Activated CD4-positive, alpha-beta memory T cell treated with anti-CD3 and anti-CD28 coated beads for 36 hours (primary cell): ENCODE measurements at places on chromosomes 5 and 9.
A peak's percentile ranks its signal among the peaks of the same experiment; 100 is the strongest.

DNA sequence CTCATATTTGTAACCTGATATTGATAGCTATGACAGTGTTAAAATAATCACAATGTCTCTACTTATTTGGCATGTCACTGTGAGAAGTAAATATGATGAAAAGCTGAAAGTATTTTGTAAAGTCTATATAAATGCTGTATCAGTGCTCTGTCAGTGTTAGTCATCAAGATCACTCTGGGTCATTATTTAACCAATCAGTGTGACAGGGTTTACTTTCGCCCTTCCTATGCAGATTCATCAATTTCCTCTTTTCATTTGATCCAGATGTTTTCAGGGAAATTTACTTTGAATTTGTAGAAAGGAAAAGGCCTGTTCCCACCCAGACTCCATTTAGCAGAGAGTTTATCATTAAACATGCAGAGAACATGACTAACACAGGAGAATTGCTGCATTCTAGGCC, 9.9 kb upstream of the PCSK5 start:
- DNase-seq, result no peak

DNA sequence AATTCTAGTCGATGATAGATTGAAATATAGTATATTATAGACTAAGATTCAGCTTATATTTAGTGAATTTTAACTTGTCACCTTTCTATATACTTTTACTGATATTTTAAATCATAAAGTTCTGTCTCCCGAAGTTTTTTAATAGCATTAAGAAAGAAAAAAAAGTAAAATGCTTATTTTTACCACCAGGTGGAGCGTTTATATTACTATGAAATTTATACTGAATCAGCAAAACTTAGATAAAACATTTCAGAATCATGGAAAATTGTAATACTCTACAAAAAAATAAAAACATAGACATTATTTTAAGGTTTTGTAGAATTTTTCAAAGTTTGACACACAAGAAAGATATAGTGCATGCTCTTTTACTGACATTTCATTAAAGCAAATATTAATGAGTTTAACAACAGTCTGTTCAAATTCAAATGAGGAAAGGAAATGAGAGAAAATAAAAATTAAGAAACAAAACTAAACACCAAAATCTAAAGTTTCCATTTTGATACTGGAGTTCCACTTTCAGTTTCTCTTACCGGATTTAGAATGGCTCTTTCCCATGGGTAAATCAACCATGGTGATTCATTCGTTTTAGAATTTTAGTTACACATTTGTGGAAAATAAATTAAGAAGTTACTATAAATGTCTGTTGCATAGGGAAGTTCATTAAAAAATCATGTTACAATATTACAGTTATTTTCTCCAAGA, 1035.3 kb downstream of the CDH12 start:
- no peak for DNase-seq

GRCh38 chr5:125026867-125027731, 280.7 kb upstream of the ZNF608 start:
- no peak for DNase-seq

DNA sequence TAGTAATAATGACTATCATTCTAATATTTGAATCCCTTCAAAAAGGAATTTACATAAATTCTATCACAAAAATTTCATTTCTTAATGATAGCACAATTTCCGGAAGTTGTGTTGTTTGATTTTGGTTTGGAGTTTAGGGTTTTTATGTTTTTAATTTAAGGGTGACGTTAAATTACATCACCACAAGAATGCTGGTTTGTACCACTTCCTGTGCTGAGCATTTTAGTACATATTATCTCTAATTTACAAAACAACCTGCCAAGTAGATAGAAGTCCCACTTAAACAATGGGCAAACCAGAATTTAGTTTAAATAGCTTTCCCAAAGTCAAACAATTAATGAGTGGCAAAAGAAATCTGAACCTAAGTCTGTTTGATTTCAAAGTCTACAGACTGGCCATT, 63.4 kb downstream of the DENND1A start:
- DNase-seq, result no peak

- no peak for DNase-seq
These were observed 35.2 kb downstream of the PCDHAC2 start for GRCh38 chr5:141001446-141001843.

- DNase-seq, result no peak
These were observed 325.4 kb downstream of the PIK3R1 start for GRCh38 chr5:68540798-68541590.

GRCh38 chr5:112878760-112879159, 17.7 kb downstream of the SRP19 start:
- peak; percentile 79 for DNase-seq

DNA sequence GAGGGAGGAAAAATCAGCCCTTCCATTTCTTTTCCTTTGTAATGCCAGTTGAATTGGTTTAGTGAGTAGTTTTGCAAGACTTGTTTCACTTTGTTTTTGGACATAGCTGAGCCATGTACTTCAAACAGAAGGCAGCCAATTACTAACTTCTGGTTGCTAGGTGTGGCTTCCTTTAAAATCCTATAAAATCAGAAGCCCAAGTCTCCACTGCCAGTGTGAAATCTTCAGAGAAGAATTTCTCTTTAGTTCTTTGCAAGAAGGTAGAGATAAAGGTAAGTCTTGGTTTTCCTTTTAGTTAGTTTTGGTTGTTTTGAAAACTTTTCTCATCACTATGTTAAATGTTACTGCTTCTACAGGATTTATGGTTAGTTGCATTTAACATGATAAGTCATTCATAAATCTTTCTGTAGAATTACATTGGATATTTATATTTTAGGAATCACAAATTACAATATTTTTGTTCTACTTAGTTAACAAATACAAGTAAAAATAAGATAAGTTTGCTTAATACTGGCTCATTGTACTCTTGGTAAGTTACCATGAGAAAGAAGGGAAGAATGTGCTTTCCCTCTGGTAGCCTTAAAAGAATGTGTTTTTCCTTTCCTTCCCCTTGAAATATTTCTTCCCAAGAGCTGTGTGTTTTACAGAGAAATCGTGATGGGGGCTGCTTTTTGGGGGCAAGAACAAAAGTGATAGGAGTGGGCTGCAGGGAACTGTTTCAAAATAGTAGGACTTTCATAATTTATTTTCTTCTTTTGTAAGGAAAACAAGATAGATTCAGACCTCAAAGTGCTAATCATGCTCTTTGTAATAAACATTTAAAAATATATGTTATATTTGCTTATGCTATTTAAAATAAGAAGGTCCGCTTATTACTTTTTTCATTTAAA, at the start of gene ANXA1:
Gene ANXA1, plus strand, starts transcription at position 213 of the 890 bp plus-strand sequence. CDS start 6,671 bp downstream, outside the sequence.
- DNase-seq, result no peak

GRCh38 chr5:139650031-139650688, 2.0 kb downstream of the CXXC5 start:
- peak; percentile 37 for DNase-seq

DNA sequence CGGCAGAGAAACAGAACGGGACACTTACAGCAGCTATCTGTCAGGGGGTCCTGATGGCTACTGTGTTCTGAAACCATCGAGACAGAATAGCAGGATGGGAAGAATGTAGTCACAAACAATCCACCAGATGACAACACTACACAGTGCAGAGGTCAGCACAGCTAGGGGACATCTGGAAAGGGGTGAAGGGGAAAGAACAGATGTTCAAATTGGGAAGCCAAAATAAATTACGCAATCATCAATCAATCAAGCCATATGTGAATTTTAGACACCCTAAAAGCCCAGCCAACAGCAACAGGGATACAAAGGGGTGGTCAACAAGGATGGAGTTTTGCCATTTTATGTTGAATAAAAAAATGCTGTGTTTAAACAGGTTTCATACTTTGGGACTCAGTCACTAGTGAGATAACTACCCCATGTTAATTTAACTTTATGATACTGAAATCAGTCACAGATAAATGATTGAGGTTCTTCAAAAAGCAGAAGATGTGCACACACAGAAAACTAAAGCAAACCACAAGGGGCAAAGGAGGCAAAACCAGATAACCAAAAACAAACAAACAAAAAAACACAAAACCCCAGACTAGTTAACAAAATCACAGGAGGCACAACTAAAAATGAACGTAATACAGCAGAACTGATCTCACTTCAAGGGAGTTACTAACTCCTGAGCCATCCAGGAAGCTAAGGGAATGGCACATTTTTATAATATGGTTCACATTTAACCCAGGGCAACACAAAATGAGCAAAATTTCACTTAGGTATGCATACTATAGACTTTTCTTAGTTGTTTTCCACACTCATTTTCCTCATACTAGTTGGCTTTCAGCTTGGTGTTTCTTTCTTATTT, 65.9 kb downstream of the HABP4 start:
- no peak for DNase-seq

DNA sequence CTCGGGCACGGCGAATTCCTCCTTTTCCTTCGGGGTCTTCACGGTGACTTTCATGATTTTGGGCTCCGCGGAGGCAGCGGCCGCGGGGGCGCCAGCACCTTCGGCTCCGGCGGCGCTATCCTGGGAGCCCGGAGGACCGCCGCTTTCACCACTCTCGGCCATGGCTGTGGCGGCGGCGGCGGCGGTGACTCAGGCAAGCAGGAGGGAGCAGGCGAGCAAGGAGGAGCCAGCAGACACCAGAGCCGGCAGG, 315 bp downstream of the UBQLN1 start:
- no peak for DNase-seq

DNA sequence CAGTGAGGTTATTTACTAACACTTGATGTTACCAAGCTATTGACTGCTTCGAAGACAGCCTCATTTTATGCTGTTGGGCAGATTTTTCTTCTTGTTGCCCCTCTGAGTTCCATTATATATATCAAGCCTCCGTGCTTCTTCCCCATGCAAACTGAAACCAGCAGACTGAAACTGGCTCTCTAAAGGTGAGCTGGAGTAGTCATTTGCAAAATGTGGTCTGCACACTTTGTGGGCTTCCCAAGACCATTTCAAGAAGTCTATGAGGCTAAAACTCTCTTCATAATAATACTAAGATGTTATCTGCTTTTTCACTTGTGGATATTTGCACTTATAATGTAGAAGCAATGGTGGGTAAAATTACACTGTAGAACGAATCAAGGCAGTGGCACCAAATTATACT, 13.9 kb downstream of the SLC36A1 start:
- no peak for DNase-seq

DNA sequence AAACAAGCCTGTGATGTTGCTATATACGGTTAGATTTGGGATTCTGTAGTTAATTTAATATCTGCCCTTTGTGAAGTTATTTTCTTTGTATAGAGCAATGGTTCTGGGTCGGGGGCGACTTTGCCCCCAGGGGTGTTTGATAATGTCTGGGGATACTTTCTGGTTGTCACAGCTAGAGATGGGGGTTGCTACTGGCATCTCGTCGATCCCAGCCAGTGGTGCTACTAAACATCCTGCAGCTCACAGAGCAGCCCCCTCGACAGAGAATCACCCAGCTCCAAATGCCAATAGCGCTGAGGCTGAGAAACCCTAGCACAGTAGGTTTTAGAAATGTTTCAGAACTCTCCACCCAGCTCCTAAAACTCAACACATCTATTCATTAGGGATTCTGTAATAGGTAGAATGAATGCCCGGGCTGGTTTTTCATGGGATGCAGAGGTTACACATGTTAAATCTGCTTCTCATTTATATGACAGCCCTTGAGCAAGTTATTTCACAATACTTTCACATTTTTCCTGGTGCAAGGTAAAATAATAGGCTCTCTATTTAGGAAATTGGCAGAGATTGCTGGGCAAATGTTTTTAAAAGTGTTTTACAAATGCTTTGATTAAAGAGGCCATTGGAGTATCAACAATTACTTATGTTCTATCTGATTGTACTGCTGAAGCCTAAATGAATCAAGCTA, 75.2 kb upstream of the CTSL start:
- no peak for DNase-seq

- DNase-seq, result no peak
These were observed 2.6 kb downstream of the TEX10 start for GRCh38 chr9:100350188-100350587.

- DNase-seq, result no peak
These were observed 32.1 kb downstream of the LCP2 start for GRCh38 chr5:170265522-170265921.

DNA sequence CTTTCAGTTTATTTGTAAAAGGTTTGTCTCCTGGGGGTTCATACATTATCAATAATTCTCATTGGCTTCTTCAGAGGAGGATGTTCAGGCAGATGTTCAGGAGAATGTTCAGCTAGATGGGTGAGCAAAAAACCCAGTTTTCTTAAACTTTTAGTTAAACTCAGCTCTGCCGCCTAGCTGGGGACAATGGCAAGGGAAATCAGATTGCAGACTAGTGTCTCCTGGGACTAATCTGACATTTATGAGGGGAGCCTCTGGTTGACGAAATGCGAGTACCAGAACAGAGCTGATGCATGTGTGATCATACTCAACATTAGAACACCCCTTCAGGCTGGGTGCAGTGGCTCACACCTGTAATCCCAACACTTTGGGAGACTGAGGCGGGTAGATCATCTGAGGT, 314.4 kb downstream of the ARL15 start:
- DNase-seq, result no peak
